Stimulated activated CD4-positive, alpha-beta T cell treated with anti-CD3 and anti-CD28 coated beads, Interleukin-1b, Interleukin-23, amount 100 ng/mL, for 1 hour (primary cell): ENCODE measurements at places on chromosomes 2 and 18.

DNA sequence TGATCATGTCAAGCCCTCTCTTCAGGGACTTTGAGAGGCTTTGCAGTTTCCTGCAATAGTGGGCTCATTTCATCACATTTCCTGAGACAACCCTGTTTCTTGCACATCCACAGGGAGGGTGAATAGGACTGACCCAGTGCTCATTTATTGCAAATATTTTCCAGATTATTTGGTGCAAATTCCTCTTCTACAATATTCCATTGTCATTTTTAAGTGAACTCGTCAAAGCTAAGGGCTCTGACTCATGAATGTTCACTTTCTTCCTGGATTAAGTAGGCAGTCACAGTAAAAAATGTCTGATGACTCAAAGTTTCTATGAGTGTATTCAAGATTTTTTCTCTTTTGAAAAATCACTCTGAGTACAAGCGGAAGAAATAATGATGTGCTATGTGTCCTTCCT, 225.5 kb upstream of the GALNT5 start:
- DNase-seq, result no peak

DNA sequence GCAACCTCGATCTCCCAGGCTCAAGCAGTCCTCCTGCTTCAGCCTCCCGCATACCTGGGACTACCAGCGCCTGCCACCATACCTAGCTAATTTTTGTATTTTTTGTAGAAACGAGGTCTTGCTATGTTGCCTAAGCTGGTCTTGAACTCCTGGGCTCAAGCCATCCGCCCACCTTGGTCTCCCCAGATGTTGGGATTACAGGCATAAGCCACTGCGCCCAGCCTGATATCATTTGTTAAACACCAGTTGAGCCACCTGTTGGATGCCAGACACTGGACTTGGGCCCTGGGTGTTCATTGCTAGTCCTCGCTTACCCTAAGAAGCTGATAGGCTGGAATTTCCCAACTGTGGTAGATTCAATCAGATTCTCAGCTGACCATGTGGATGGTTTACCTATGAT, 79.8 kb downstream of the ITGB1BP1 start:
- no peak for DNase-seq

DNA sequence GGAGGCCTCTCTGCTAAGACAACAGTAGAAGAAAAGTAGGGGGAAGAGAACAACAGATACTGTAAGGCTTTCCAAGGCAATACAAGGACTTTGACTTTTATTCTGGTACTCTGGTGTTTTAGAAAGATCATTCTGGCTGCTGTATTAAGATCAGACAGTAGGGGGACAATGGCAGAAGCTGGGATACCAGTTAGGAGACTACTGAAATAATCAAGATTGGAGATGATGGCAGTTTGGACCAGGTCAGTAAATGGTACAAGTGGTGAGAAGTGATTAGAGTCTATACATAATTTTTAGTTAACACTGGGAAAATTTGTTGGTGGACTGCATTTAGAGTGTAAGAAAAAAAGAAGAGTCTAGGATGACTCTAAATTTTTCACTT, 139.7 kb downstream of the ROCK1 start:
- no peak for DNase-seq

DNA sequence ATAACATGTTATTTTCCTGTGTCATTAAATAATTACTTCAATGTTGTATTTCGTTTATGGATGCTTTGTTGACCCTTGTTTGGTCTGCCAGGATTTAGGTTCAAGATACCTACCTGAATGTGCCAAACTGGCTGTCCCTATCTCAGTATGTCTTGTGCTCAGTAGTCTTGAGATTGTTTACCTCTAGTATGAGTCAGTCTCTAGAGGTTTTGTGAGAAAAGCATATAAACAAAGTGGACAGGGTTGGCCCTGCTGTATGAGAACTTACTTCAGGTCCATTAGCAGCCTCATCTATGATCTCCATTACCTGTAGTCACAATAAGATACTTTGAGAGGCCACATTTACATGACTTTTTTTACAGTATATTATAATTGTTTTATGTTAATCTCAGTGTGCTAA, 17.8 kb downstream of the DDX18 start:
- DNase-seq, result no peak

- DNase-seq, result no peak
These were observed 937.1 kb downstream of the TSN start for GRCh38 chr2:122692400-122693083.
